Progenitor cell of endocrine pancreas (in vitro differentiated cells): ENCODE measurements at places on chromosomes 16 and 17.

- DNase-seq = no peak
Observed at GRCh38 chr16:46974352-46974751, 878 bp upstream of the DNAJA2 start.

DNA sequence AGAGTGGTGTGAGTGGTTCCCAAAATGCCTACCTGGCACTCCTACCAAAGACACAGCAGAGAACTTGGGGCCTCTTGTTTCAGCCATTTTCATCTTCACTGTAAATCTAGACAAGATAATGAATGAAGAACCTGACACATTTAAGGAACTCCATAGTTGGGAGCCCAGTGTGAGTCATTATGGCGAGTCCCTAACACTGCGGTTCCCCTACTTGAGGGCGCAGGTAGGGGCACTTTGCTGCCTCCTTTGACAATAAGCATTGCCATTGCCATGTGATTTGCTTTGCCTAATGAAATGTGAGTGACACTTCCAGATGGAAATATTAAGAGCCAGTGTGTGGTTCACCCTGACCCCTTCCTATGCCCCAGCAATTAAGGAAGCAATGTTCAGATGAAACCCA lies 517.6 kb downstream of the MAF start:
- DNase-seq = no peak

GRCh38 chr17:59676716-59677115 lies 30.5 kb downstream of the PTRH2 start:
- no peak for DNase-seq

DNA sequence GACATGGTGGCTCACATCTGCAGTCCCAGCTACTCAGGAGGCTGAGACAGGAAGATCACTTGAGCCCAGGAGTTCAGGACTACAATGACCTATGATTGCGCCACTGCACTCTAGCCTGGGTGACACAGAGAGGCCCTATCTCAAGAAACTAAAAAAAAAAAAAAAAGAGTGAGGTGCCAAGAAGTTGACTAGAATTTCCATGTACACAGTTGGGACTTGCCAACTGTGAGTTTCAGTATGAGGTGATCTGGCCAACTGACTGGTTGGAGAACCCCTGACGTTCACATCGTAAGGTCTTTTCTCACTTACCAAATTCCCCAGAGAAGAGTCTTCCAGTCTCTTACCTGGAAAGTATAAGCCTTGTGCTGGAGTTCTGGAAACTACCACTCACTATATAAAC lies 3.1 kb upstream of the MED11 start:
- no peak for DNase-seq

DNA sequence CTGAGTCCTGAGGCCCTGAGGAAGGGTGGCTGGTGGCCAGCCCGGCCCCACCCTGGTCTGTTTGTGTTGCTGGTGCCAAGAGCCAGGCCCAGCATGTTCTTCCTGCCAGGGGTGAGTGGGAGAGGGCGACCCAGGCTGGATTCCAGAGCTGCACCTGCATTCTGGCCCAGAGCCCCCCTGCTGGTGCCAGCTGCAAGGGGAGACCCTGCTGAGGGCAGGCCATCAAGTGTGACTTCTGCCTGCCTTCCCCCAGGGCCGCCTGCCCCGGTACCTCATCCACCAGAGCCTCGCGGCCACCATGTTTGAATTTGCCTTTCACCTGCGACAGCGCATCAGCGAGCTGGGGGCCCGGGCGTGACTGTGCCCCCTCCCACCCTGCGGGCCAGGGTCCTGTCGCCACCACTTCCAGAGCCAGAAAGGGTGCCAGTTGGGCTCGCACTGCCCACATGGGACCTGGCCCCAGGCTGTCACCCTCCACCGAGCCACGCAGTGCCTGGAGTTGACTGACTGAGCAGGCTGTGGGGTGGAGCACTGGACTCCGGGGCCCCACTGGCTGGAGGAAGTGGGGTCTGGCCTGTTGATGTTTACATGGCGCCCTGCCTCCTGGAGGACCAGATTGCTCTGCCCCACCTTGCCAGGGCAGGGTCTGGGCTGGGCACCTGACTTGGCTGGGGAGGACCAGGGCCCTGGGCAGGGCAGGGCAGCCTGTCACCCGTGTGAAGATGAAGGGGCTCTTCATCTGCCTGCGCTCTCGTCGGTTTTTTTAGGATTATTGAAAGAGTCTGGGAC lies 2.4 kb upstream of the TCAP start:
- no peak for DNase-seq

- DNase-seq = no peak
Observed at GRCh38 chr17:52024300-52024870, 134.1 kb downstream of the CA10 start.

GRCh38 chr16:47250983-47251382 lies 107.2 kb upstream of the NETO2 start:
- DNase-seq = no peak

- DNase-seq = no peak
Observed at GRCh38 chr16:15981382-15981781, 32.0 kb downstream of the ABCC1 start.

DNA sequence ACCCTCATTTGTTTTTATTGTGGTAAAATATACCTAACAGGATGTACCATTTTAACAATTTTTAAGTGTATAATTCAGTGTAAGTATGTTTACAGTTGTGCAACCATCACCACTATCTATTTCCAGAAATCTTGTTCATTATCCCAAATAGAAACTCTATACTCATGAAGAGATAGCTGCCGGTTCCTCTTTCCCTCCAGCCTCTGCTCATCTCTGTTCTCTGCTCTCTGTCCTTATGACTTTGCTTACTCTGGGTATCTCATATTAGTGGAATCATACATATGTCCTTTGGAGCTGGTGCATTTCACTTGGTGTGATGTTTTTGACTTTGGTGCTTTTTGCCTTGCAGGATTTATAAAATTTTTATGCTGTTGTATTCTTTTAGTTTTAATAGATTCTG lies 19.4 kb downstream of the CYLD start:
- DNase-seq = no peak

- no peak for DNase-seq
Observed at GRCh38 chr17:71399649-71400048, 721.2 kb upstream of the SOX9 start.

DNA sequence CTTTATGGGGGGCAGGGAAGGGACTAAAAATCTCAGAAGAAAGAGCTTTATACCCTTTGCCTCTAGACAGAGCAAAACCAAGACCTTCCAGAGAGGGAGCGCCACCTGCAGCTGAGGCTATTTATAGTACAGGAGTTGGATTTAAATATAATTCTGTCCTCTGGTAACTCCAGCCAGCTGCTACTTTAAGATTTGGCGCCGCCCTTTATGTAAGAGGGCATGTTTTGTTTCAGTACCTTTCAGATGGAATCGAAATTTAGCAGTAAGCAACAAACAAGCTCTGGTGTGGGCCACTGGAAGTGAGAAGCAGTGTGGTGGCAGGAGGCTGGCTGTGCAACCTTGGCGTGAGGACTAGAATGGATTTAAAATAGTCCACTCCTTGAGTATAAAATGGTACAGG lies 5.2 kb upstream of the GUCY2D start:
- no peak for DNase-seq

DNA sequence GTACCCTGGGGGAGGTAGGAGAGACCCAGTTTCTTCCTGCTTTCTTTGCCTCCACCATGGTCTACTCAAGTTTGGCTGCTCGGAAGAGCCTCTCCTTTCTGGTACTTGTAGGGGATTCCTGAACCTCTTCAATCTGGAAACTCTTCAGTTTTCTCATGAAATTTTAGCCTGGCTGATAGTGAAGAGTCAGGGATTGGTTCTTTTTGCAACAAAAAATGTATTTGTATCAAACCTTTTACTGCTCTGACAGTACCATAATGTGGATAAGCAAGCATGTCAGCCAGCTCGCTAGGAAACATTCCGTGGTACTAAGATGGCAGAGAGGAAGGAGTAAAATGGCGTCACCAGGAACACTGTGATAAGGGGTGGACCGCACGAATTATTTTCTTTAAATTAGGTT lies 55.4 kb downstream of the NUP93 start:
- DNase-seq = no peak

DNA sequence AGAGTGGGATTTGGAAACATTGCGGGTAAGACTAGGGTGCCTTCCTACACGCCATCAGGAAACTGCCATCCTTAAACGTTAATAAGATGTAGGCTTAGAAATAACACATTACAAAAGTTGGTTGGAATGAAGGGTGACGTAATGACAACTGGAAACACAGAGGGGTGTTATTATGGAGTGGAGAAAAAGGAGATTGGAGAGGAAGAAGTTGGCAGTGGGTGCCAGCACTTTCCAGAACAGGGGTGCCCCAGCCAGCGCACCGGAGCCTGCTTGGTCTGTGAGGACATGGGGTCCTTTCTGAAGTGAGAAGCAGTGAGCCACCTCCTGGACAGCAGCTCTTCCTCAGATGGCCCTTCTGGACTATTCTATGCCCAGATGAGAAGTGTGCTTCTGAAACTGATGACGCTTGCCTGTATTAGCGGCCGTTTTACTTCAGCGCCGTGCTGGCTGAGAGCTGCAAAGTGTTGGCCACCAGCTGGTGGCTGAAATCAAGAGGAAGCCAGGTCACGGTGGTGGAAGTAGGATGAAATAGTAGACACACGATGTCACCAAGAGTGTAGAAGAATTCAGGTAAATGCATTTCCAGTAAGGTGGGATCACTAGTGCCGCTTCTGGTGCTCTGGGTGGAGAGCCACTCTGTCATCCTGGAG lies 244.8 kb downstream of the NTN1 start:
- no peak for DNase-seq

DNA sequence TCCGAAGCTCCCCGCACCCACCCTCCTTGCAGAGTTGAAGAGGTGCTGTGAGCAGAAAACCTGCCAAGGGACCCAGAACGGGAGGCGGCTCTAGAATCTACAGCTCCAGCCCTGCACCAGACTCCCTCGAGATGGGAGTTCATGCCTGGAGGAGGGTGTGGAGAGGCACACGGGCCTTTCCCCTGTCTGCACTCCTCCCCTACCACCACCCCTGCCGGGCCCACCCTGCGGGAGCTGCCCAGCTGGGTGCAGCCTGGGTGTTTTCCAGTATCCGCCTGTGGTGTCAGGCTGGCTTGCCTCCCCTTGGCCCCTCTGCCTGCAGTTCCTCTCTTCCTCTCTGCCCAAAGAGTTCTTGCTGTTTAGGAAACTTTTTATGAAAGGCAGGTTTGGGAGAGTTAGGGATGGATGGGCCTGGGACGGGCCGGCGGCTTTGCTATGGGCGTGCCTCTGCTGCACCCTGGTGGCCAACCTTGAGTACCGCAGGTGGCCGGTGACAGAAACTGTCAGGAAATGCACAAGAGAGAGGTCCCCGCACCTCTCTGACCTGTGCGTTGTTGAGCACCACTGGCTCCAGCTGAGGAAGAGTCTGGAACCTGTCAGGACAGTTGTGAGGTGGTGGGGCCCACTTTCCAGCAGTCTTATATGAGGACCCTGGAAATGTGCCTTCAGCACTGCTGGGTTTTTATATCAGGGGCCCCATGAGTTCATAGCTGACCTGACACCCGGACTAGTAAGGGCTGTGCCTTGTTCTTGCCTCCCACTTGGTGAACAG lies 354.1 kb downstream of the SEC14L1 start:
- DNase-seq = peak; percentile 74

GRCh38 chr17:59437791-59438281 lies 106.4 kb downstream of the YPEL2 start:
- DNase-seq = no peak

- DNase-seq = no peak
Observed at GRCh38 chr16:57966204-57966771, 4.6 kb downstream of the CNGB1 start.

DNA sequence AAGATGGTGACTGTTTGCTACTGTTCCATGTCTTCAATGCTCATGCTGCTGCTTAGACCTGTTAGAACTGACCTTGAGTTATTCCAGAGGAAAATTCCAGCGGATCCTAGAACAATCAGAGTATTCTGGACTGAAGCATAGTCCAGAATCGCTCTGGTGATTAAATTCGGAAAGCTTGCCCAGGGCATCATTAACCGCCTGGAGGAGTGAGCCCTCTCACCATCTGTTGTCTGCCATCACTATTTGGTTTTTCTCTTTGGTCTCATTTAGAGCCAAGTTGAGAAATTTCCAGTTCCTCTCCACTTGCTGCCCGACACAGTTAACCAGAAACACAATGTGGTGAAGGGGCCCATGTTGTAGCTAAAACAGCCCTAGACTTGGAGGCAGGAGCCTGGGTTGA lies 104.1 kb downstream of the BMERB1 start:
- DNase-seq = no peak

DNA sequence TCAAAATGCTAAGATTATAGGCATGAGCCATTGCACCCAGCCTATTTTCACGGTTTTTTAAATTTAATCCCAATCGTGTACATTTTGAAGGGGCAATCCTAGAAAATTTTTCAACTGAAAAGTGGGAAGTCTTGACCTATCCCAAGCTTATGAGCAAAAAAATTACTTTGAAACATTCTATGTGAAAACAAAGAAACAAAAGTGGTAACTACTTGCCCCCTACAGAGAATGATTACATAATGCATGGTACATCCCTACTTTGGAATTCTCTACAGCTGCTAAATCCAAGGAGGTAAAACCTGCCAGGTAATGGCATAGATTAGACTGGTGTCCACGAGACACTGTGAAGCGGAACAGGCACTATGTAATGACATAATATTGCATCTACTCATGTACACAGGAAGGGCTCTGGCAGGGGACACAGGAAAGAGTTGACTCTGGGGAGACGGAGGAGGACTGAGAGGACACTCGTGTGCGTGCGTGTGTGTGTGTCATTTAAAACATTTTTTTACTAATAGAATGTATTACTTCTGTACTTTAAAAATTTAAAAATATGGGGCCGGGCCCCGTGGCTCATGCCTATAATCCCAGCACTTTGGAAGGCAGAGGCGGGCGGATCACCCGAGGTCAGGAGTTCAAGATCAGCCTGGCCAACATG lies 15.7 kb downstream of the ASGR2 start:
- no peak for DNase-seq

- no peak for DNase-seq
Observed at GRCh38 chr17:82314012-82314726, 3.2 kb downstream of the CD7 start.

GRCh38 chr16:85798283-85798776 lies 1.0 kb downstream of the EMC8 start:
- DNase-seq = no peak

DNA sequence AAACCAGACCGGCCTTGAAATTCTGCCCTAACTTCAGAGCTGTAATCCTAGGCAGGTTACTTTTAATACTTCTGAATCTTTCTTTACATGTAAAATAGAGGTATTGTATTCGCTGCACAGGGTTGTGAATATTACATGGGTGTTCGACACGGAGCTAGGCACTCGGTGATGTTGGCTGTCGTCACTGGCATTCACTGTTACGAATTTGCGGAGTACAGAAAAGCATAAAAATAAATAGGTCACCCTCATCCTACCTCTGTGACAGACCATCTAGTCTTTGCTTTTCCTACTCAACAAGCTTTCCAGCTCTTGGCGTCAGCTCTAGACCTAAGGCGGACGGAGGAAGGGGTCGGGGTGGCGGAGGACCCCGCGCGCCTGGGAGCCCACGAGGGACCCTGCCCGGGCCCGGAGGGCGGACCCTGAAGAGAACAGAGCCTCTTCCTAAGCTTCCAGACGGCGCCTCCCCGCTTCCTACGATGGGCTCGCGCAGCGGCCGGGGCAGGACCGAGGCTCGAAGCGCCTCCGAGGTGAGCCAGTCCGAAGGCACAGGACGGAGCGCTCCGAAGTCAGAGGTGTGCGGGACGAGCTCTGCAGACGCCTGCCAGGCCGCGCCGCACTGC lies 879 bp upstream of the SPG7 start:
- DNase-seq = no peak

GRCh38 chr17:78414178-78415162 lies 36.0 kb downstream of the PGS1 start:
- no peak for DNase-seq
